Germinal center (tissue), 1 donor: ENCODE measurements at places on chromosomes 12 and 14.
A peak's percentile ranks its signal among the peaks of the same experiment; 100 is the strongest.

DNA sequence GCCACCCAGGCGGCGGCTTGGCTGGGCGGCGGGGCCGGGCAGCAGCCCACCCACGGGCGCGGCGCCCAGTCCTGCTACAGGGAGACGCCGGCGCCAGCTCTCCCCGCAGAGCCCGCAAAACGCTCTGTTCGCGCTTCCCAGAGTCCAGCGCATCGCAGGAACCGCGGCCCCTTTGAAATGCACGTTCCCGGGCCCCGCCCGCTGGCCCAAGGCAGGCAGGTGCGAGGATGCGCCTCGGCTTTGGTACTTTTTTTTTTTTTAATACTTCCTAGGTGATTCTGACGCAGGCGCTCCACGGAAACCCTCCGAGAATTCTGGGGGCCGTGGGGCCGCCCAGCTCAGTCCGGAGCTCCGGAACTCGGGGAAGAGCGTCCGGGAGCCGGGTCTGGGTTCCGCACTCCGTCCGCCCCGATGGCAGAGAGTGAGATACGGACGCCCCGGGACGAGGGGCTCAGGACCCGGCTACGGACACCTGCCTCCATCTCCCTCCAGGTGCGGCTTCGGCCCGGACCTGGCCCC, 483 bp downstream of the POC1B start:
- DNase-seq = peak; percentile 58

- peak; percentile 70 for DNase-seq
These were observed at the start of gene BMAL2 for GRCh38 chr12:27332714-27333402. TSS of gene BMAL2 (plus strand) at chr12:27332836. CDS start at chr12:27333073, 237 bp downstream.

- no peak for DNase-seq
These were observed 31.7 kb downstream of the RTRAF start for GRCh38 chr14:52020866-52021717.

DNA sequence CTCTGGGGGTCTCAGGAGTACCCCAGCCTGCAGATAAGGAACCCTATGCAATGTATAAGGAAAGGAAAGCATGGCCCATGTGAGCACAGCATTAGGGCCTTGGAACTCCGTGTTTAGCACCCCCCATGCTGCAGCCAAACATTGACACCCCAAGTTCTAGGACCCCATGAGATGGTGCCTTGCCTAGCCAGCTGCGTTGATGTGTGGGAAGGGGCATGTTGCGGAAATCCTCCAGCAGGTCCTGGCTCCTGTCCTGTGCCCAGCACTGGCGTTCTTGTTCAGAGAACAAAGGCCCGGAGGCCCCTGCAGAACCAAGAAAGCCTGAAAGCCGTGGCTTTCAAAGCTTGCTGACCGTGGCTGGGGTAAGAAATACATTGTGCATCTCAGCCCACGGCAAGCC, 99.4 kb upstream of the DIO3 start:
- DNase-seq = no peak

- DNase-seq = no peak
These were observed 100.1 kb downstream of the CRADD start for GRCh38 chr12:93777254-93777653.

DNA sequence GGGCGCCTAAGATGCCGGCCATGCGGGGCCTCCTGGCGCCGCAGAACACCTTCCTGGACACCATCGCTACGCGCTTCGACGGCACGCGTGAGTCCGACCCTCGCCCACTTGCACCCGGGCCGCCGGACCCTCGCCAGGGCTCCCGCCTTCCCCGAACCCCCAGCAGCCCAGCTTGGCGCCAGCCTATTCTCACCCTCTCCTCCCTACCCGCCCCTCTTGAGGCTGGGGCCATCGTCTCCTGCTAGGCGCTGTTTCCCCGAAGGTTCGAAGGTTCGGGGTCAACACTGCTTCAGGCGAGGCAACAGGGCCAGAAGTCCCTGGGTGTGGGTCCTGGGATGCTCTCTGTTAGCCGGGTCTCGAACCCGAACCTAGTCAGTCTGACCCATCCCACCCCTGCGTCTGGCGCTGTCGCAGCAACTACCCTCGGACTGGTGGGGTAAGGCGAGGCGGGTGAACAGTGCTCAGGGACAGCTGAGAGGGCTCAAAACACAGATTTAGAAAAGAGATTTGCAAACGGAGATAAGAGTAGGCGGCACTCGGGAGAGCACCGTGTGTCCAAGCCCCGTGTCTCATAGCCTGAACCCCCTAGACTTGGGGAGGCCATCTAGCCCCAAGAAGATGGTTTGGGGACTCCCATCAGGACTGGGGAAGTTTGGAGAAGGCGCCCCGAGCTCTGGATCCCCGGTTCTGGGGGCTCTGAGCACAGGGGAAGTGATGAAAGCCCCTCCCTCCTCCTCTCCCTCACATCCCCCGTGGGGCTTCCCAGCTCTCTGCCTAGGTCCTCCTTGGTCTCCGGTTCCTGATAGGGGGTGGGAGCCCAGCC, 787 bp downstream of the KCNH3 start:
- DNase-seq = no peak

- no peak for DNase-seq
These were observed 332.9 kb downstream of the PCNX1 start for GRCh38 chr14:71240171-71240570.

DNA sequence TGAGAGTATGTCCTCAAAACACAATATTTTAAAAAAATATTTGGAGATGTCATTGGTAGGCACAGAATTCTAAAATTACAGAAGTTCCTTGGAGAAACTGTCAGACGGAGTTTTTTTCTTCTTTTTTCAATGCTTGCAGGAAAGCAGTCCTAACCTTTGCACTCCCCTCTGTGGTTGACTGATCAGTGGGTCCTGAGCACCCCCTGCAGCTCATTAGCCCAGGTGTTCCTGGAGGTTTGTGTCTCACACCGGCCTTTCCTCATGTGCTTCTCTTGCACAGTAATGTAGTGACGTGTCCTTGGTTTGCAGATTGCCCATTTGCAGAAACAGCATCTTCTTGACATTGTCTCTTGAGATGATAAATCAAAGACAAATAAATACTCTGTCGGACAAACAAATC, 513.0 kb downstream of the TMEM121 start:
- DNase-seq = peak; percentile 2

DNA sequence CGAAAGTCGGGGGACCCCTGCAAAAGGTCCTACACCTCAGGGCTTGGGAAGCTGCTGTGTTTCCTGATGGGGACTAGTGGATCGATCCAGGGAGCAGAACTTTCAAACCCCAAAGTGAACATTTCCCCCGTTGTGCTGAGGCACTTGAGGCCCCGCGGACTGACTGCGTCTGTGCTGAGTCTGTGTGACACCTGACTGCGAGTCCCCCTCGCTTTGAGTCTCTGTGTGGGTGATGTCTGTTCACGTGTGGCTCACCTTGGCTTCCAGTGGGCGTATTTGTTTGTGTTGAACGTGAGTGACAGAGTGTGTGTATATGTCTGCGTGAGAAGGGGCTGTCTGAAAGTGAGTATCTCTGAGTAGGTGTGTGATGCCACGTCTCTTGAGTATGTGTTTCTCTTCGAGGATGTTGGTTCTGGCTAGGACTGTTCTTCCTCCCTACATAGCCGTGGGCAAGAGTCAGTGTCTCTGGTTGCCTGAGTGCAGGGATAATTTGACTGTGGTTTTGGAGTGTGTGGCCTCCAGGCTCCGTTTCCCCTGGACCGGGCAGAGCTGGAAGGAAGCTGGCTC, 1.3 kb downstream of the TEAD4 start:
- DNase-seq = peak; percentile 6

GRCh38 chr12:77800501-77800900, 30.2 kb upstream of the NAV3 start:
- DNase-seq = no peak

GRCh38 chr12:68425998-68426397, 93.8 kb upstream of the MDM1 start:
- DNase-seq = no peak
